CD8-positive, alpha-beta memory T cell (primary cell): ENCODE measurements at places on chromosomes 2 and 18. TPM values are rescaled to one million over a fixed set of nuclear protein-coding genes. Genes with fewer than 3 reads are reported as not detected.

DNA sequence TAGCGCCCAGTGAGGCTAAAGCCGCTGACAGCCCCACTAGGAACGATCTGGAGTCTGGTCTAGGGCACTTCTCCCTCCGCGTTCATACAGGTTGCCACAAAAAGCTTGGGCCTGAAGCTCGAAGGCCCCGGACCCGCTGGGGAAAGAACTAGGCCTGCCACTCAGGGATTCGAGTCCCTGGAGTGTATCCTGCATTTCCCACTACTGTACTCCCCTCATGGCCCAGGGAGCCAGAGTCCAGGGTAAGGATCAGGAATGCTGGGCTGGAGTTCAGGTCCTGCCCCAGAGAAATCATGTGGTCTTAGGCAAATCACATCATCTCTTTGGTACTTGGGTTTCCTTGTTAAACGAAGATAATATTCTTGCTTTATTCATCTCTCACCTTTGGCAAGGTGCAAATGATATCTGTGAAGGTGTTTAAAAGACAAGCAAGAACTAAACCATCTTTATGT is 1.4 kb upstream of the ZFP36L2 start:
- H3K27me3 ChIP-seq, result no peaks in the 10 kb centered on the region
- H3K4me3 ChIP-seq, result peak overlapping the region; percentile 82
- peak overlapping the region; percentile 92 for H3K27ac ChIP-seq
- DNase-seq, result no peak

- no peaks in the 10 kb centered on the region for H3K36me3 ChIP-seq
- H3K27ac ChIP-seq, result no peak overlapping the region
- DNase-seq, result no peak
- no peaks in the 10 kb centered on the region for H3K27me3 ChIP-seq
- H3K4me1 ChIP-seq, result no peaks in the 10 kb centered on the region
These were observed 210.0 kb upstream of the ZNF521 start for GRCh38 chr18:25561918-25562317.

DNA sequence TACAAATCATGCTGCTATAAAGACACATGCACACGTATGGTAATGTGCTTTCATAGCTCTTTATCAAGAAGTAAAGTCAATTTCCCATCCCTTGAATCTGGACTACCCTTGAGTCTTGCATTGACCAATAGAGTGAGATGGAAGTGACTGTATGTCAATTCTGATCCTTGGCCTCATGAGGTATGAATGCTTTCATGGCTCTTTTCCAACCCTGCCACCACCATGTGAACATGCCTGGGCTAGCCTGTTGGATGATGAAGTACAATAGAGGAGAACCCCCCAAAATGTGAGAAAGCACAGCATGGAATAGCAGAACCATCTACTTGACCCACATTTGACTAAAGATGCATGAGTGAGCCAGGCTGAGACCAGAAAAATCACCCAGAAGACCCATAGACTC is 237.0 kb downstream of the NYAP2 start:
- no peak for DNase-seq
- no peaks in the 10 kb centered on the region for H3K4me1 ChIP-seq
- H3K27ac ChIP-seq, result no peak overlapping the region
- no peak overlapping the region for H3K4me3 ChIP-seq
- H3K27me3 ChIP-seq, result peaks cover 3% of the 10 kb centered on the region
- no peaks in the 10 kb centered on the region for H3K36me3 ChIP-seq

- no peak for DNase-seq
- H3K27ac ChIP-seq, result no peak overlapping the region
- H3K4me3 ChIP-seq, result no peak overlapping the region
- H3K27me3 ChIP-seq, result no peaks in the 10 kb centered on the region
These were observed 18.8 kb downstream of the YPEL5 start for GRCh38 chr2:30165617-30166016.

DNA sequence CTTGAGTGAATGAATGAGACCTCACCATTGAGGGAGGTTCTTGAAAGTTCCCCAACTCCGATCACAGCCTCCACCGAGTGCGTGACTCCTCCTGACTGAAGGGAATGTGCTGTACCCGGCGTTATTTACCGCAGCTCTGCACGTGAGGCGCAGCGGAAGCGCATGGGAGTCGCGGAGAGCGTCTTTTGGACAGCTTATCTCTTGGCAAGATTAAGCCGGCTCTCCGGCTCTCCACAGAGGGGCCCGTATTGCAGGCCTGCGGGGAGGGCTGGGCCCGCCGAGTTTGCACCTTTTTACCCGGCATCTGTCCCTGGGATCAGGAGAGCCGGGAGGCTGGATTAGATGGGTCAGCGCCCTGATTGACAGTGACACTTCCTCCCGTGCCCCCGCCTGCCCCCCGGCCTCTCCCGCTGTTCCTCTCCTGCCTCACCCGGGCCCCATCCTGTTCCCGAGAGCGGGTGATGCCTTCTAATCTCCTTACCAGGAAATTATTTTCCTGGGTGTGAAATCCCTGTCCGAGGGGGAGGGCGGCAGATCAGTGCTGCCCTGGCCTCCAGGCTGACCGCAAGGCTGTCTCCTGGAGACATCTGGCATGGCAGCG is 176.3 kb downstream of the INHBB start:
- DNase-seq, result no peak
- H3K36me3 ChIP-seq, result no peaks in the 10 kb centered on the region

The NAT8 gene
- not detected for total RNA-seq

DNA sequence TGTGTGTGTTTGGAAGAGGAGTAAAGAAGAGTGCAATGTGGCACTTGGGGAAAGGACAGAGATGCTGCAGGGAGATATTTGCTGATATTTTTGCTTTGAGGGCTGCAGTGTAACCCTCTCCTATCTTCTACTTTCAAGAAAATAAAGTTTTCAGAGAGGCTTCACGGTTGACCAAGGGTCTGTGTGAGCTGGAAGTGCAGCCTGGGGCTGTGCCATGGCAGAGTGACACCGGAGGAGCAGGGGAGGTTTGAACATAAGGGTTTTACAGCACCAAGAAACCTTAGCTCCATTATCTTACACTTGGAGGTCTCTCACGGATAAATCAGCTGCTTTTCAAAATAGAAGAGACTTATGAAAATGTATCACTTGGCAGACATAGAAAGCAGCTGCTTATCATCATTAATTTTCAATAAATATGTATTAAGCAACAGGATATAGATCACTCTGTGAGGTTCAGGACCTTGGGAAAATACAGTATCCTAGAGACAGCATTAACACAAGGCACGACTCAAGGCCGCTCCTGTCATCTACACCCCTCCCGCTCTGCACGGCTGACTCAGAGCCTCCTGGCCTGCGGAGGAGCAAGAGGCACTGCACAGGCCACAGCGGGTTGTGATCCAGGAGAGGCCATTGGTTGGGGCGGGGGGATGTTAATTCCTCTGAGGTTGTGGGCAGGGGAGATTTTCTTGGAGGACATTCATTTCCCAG is 127.8 kb downstream of the COPS8 start:
- H3K27me3 ChIP-seq, result no peaks in the 10 kb centered on the region
- no peak overlapping the region for H3K27ac ChIP-seq
- H3K4me3 ChIP-seq, result no peak overlapping the region
- H3K36me3 ChIP-seq, result no peaks in the 10 kb centered on the region
- no peak for DNase-seq

GRCh38 chr2:117085256-117085655 is 729.2 kb upstream of the DDX18 start:
- no peaks in the 10 kb centered on the region for H3K4me1 ChIP-seq
- no peak overlapping the region for H3K4me3 ChIP-seq
- H3K27ac ChIP-seq, result no peak overlapping the region
- no peaks in the 10 kb centered on the region for H3K36me3 ChIP-seq
- no peak for DNase-seq
- H3K27me3 ChIP-seq, result no peaks in the 10 kb centered on the region
